ENCODE measurements at places on chromosomes 16 and 17.
A peak's percentile ranks its signal among the peaks of the same experiment; 100 is the strongest.

DNA sequence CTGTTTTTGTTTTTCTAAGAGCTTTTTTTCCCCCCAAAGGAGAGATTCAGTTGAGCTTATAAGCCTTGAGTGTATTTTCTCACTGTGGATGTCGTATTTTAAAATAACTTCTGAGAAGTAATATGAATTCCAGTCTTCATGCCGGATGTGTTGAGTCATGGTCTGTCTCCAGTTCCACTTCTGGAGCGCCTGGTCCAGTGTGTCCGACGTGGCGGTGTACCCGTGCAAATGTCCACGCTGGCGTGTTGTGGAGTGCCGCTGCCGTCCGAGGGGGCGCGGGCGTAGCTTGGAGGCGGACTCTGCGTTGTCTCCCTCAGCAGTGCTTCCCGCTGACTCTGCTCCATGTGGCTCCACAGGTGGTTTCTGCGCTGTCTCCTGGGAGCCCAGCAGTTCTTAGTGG, 60.9 kb upstream of the ZNF750 start:
- DNase-seq, result no peak

GRCh38 chr17:42272162-42272907, 3.9 kb downstream of the STAT5B start:
- DNase-seq, result no peak

- no peak for DNase-seq
These were observed 1494.0 kb upstream of the CDH8 start for GRCh38 chr16:63530208-63530607.

- DNase-seq, result no peak
These were observed 152.9 kb upstream of the MYOCD start for GRCh38 chr17:12512694-12513355.

DNA sequence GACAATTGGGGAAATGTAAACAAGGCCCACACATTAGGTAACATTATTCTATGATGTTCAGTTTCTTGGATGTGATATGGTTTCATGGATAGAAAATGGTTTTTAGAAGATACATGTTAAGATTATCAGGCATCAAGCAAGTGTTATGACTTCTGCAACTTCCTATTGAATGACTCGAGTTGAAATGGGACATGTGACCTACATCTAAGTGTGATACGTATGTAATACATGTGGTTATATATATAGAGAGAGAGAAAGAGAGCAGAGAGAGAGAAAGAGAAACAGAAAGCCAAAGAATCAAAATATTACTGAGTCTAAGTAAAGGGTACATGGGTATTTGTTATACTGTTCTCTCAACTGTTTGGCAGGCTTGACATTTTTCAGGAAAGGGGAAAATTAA, 1.7 kb downstream of the TMEM170A start:
- DNase-seq, result peak; percentile 32

- no peak for DNase-seq
These were observed 19.8 kb upstream of the KIFC3 start for GRCh38 chr16:57822018-57822553.

DNA sequence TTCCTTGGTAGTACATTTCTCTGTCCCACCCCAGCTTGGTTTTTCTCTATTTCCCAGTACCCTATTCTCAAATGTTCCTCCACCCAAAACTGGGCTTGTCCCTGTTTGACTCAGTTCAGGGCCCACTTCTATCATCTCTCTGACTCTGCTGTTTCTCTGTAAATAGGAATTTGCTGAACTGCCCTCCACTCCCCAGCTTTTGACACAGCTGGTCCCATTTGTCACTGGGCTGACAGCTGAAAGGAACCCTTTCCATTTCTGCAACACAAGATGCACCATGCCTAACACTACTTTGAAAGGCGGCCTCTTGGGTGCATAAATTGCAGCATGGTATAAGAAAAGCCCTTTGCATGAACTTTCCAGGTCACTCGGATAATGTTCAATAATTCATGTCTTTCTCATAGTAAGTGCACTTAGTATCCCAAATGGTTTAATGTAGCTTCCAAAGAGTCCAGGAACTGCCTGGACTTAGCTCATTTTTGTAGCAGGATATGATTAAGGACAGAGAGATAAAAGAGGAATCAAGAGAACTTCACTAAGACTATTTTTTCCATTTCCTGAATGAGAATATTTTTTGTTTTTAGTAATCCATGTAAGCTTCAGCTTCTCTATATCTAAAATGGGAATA, 256.7 kb downstream of the CDH11 start:
- no peak for DNase-seq

DNA sequence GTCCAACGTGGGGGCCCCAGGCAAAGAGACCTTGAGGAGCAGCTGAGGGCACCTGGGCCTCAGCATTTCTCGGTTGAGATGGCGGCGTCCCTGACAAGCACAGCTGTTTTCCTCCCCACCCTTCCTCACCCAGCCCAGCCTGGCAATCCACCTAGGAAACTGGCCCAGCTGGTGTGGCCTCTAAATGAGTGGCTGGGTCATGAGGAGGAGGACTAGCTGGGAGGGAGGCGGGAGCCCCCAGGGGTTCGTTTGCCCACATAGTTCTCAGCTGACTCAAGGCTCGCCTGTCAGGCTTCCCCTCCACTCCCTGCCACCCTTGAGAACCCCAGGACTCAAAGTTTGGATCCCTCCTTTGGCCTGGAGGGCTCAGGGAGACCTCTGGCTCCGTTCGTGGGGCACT, 5.9 kb downstream of the RNF222 start:
- DNase-seq, result no peak

All from Jurkat, Clone E6-1 (cell line).